ENCODE measurements at places on chromosomes 6 and 20.

GRCh38 chr6:15410752-15411151 is 164.9 kb downstream of the JARID2 start:
- no peak for DNase-seq

GRCh38 chr20:38842026-38842425 is 36.5 kb downstream of the PPP1R16B start:
- DNase-seq: no peak

DNA sequence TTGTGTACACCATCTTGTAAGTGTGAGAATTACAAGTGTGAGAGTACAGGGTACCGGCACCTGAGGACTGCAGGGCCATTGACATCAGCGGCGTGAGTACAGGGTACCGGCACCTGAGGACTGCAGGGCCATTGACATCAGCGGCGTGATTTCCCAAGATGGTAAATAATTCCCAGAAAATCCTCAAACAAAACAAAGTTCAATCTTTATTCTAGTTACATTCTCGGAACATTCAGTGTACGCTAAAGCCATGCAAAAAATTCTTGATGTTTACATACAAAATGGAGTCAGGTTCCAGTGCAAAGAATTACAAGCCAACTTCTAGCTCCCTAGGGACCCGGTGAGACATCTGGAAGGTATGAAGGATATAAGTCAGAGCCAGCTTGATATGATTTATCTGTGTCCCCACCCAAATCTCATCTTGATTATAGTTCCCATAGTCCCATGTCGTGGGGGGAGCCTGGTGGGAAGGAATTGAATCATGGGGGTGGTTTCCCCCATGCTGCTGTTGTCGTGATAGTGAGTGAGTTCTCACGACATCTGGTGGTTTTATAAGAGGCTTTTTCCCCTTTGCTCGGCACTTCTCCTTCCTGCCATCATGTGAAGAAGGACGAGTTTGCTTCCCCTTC is 172.7 kb downstream of the TTLL2 start:
- no peak for DNase-seq

- no peak for DNase-seq
These were observed 16.0 kb upstream of the IP6K3 start for GRCh38 chr6:33762713-33763112.

DNA sequence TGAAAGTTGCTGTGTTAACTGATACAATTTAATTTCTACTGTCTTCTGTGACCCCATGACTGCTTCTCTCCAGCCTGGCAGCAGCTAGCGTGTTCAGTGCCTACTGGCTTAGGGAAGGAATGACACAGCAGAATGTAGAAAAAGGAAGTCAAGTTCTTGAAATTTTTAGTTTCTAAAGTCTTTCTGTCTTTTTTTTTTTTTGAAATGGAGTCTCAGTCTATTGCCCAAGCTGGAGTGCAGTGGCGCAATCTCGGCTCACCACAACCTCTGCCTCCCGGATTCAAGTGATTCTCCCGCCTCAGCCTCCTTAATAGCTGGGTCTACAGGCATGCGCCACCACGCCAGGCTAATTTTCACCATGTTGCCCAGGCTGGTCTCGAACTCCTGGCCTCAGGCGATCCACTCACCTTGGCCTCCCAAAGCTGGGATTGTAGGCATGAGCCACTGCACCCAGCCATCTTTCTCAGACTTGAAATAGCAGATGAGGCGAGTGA is 39.3 kb downstream of the PCNA start:
- DNase-seq: no peak

Measured in GOT3 (cell line).